Endothelial cell (in vitro differentiated cells): ENCODE measurements at places on chromosomes 7 and 10. TPM values are rescaled to one million over a fixed set of nuclear protein-coding genes. Genes with fewer than 3 reads are reported as not detected.

GRCh38 chr7:115153176-115153575 is 231.3 kb downstream of the MDFIC start:
- no peak for DNase-seq
- no peaks in the 10 kb centered on the region for H3K27me3 ChIP-seq
- H3K4me3 ChIP-seq, result no peak overlapping the region
- no peaks in the 10 kb centered on the region for H3K4me1 ChIP-seq

DNA sequence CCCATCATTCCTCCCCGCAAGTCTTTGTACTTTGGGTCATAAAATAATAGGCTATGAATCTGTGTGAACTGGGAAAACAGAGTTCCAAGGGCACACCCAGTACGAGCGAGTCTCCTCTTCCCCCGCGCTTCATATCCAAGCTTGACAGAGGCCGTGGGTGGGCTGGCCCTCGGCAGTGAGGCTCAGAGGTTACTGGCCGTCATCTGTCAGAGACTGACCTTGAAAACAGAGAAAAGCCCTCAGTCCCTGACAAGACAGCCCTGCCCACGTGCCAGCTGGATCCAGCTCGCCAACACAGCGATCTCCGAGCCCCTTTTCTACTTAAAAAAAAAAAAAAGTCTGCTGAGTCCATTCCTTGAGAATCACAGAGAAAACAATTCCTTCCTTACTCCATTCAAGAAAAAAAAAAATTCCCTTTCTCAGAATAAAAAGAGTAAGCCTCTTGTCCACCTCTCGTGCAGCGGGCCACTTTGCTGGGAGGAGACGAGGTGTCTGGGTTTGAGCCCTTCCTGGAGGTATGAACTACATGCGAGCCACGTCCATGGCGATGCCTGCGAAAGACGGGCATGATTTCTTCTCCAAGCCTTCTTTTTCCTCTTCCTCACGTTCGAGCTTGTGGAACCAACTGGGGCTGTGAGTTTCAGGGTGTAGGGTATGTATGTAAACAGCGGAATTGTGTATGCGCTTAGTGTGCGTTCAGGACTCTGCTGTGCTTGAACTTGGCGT is 744 bp upstream of the BICC1 start:
- H3K4me1 ChIP-seq, result peaks cover 10% of the 10 kb centered on the region
- H3K27me3 ChIP-seq, result peaks cover 3% of the 10 kb centered on the region
- peak overlapping the region; percentile 97 for H3K4me3 ChIP-seq
- peak overlapping the region; percentile 52 for H3K27ac ChIP-seq

DNA sequence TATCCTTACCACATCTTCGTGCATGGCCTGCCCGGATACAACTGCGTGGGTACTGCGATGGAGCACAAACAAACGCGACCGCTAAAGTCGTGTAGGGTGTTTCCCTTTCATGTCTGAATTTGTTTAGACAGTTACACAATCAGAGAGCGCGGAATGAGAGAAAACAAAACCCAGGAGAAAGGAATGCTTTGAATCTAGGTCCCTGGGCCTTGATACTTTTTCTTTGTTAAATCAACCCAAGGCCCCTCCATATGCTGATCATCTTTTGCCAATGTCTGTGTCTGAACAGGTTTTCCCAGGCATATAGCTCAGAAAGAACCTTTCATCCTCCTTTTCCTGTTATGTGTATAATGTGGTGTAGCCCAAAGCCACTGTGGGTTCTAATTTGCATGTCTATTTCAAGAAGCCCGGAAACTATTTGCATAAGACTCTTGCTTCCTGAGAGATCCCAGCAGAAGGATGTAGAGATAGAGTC is 145.8 kb downstream of the FRMD4A start:
- peaks cover 5% of the 10 kb centered on the region for H3K36me3 ChIP-seq
- H3K4me1 ChIP-seq, result peaks cover 43% of the 10 kb centered on the region
- DNase-seq, result no peak
- peak overlapping the region; percentile 79 for H3K4me3 ChIP-seq
- peak overlapping the region; percentile 100 for H3K27ac ChIP-seq
- H3K27me3 ChIP-seq, result peaks cover 9% of the 10 kb centered on the region

DNA sequence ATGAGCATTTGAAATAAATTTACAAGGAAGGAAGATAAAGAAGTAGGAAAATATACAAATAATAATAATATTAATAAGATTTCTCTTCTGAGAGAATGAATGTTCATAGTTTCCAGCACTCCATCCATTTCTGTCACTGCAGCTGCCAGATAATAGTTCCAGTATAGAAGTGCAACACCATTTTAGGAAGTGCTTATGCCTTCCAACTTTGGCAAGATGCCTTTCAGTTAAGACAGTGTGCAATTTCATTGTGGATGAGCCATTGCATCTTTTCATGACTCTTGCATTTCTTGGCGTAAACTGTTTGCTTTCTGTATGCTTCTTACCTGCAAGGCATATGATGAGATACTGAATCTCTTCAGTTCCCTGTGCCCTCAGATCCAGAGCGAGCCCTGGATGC is 185.0 kb downstream of the PDE1C start:
- no peak overlapping the region for H3K4me3 ChIP-seq
- no peaks in the 10 kb centered on the region for H3K36me3 ChIP-seq
- H3K27me3 ChIP-seq, result no peaks in the 10 kb centered on the region
- peaks cover 13% of the 10 kb centered on the region for H3K4me1 ChIP-seq

- peaks cover under 1% of the 10 kb centered on the region for H3K27me3 ChIP-seq
- peaks cover 6% of the 10 kb centered on the region for H3K4me1 ChIP-seq
- no peak for DNase-seq
Observed at GRCh38 chr10:50326757-50327701, 75.7 kb upstream of the ASAH2 start.

The ACSM6 gene
- total RNA-seq, result not detected

DNA sequence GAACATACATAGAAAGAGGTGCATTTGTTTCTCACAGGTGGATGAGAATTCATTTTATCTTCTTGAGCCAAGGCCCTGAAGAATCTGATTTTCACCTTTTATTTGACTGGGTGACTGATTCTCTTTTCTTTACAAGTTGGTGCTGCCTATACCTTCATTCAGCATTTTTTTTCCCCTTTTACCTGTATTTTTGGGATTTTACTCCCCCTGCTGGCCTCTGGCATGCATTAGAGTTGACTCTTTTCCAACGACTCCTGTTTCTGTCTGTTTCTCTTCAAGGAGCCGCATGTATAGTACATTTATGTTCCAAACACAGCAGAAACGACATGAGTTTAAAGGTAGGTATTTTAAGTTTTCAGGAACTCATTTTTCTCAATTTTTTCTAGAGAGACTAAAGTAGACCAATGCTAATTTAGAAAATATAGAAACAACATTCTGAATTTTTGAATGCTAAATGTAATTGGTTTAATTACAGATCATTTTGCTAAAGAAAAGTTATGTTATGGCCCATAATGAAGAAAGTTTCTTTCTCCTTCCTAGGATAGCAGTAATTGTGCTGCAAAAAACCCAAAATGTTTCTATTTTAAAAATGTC is 149.8 kb upstream of the HDAC9 start:
- no peak overlapping the region for H3K4me3 ChIP-seq
- H3K27me3 ChIP-seq, result peaks cover 2% of the 10 kb centered on the region
- no peaks in the 10 kb centered on the region for H3K36me3 ChIP-seq
- H3K27ac ChIP-seq, result no peak overlapping the region
- no peaks in the 10 kb centered on the region for H3K4me1 ChIP-seq
- peak; percentile 60 for DNase-seq

The IDI2 gene
- total RNA-seq, result not detected

The CAV1 gene
- total RNA-seq, result 48.2 TPM

DNA sequence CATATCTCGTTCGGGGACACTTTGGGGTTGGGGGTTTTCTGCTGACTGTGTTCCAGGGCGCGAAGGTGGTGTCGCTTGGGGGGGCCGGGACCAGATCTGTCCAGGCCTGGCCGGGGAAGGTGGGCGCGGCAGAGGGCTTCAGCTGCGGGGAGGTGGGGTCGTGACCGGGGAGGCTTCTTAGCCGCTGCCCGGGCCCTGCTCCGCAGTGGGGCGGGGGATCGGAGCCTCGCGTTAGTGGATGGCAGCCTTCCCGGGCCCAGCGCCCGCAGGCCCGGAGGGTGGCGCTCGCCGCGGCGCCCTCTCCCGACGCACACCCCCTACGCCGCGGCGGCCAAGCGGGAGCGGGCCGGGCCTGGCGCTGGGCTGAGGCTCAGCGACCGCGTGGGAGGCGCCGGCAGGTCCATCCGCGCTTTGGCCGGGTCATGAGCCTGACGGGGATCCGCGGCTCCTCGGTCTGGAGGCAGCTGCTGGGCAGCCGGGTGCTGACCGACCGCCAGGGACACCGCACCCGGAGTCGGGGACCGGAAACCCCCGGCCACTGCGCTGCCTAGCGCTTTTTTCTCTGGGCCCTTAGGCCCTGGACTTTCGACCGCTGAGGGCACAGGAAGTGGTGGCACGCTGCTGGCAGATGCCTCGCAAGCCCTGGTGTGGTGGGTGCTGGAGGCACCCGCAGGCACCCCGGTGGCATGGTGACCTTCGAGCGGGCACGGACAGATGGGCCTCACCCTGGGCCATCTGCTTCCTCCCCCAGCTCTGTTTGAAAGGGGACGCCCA is 1.2 kb downstream of the AGAP3 start:
- DNase-seq, result no peak
- H3K27ac ChIP-seq, result peak overlapping the region; percentile 80
- peaks cover 27% of the 10 kb centered on the region for H3K27me3 ChIP-seq
- peaks cover 51% of the 10 kb centered on the region for H3K4me1 ChIP-seq

The PRPS1L1 gene
- total RNA-seq, result not detected

GRCh38 chr7:132373041-132373440 is 203.2 kb downstream of the PLXNA4 start:
- H3K27ac ChIP-seq, result no peak overlapping the region
- no peaks in the 10 kb centered on the region for H3K4me1 ChIP-seq
- DNase-seq, result no peak
- no peaks in the 10 kb centered on the region for H3K36me3 ChIP-seq

DNA sequence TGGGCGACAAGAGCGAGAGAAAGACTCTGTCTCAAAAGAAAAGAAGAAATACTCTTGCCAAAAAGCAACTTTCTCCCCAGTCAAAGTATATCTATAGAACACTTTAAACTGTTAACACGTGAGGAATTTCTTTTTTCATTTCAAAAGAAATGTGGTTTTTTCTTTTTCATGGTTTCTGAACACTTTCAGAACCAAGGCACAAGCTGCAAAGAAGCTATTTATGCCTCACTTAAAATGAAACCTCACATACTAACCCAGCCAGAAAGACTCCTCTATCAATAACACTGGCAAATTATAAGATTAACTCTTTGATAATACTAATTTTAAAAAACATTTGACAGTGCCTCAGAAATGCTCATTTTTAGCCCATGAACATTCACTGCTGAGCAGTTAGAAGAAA is 20.9 kb downstream of the TBX20 start:
- H3K27me3 ChIP-seq, result no peaks in the 10 kb centered on the region
- H3K36me3 ChIP-seq, result no peaks in the 10 kb centered on the region
- no peak for DNase-seq
- H3K27ac ChIP-seq, result no peak overlapping the region

- H3K27ac ChIP-seq, result no peak overlapping the region
- H3K4me1 ChIP-seq, result peaks cover 3% of the 10 kb centered on the region
- DNase-seq, result no peak
- no peak overlapping the region for H3K4me3 ChIP-seq
- H3K36me3 ChIP-seq, result no peaks in the 10 kb centered on the region
- H3K27me3 ChIP-seq, result no peaks in the 10 kb centered on the region
Observed at GRCh38 chr10:58590152-58590840, 77.6 kb downstream of the BICC1 start.

The AASS gene
- 41.9 TPM for total RNA-seq

- no peak for DNase-seq
- no peaks in the 10 kb centered on the region for H3K27me3 ChIP-seq
- no peak overlapping the region for H3K27ac ChIP-seq
- peaks cover 7% of the 10 kb centered on the region for H3K4me1 ChIP-seq
- H3K4me3 ChIP-seq, result no peak overlapping the region
Observed at GRCh38 chr10:121129266-121129665, 278.1 kb downstream of the WDR11 start.

The HTR5A gene
- total RNA-seq, result 0.08 TPM

GRCh38 chr10:3265088-3265487 is 92.5 kb upstream of the PITRM1 start:
- H3K4me3 ChIP-seq, result no peak overlapping the region
- H3K4me1 ChIP-seq, result peaks cover 63% of the 10 kb centered on the region
- peaks cover 9% of the 10 kb centered on the region for H3K36me3 ChIP-seq
- no peak for DNase-seq
- H3K27ac ChIP-seq, result peak overlapping the region; percentile 96

DNA sequence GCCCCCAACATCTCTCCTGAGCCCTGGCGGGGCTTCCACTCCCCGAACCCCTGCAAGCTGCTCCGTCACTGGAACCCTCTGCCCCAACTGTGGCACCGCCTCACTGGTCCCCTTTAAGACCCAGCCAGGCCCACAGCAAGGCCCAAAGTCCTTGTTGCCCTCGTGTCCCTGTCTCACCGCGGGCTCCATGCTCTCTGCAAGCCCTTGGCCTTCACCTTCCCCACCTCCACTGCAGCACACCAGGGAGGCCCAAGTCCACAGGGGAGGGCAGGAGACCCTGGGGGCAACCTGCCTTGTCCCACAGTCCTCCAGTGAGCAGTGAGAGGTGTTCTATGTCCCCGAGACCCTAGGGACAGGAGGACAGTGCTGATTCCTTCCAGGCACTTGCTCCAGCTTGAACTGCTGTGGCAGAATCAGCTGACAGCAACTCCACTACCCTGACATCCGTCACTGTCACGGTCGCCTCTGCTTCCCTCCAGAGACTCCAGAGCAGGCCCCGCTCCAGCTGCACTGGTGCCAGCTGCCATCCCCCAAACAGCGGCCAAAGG is 105.3 kb downstream of the CYTH3 start:
- peaks cover 5% of the 10 kb centered on the region for H3K4me1 ChIP-seq
- no peak for DNase-seq
- no peak overlapping the region for H3K4me3 ChIP-seq
- H3K27me3 ChIP-seq, result peaks cover 1% of the 10 kb centered on the region
- H3K27ac ChIP-seq, result peak overlapping the region; percentile 48

DNA sequence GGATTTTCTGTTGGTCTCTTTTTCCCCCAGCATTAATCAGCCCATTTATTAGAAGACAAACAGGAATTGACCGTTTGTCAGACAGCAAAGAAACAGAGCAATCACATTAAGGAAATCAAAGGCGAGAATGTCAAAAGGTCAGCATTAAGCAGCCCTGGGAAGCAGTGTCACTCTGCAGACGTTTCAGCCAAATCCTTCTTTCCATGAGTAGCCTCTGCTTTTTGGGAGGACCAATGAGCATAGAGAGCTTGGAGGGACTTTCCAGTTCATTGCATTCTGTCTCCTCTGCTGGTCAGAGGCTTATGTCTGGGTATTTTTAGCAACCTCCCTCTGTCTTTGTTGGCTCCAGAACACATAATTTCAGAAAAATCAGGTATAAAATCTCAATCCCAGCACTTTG is 481.4 kb downstream of the GALNT17 start:
- no peak overlapping the region for H3K4me3 ChIP-seq
- H3K4me1 ChIP-seq, result peaks cover 4% of the 10 kb centered on the region
- no peak for DNase-seq
- no peak overlapping the region for H3K27ac ChIP-seq

The SEMA3A gene
- total RNA-seq, result 8.5 TPM

- H3K4me3 ChIP-seq, result no peak overlapping the region
- H3K27me3 ChIP-seq, result peaks cover 3% of the 10 kb centered on the region
- H3K27ac ChIP-seq, result no peak overlapping the region
- H3K36me3 ChIP-seq, result no peaks in the 10 kb centered on the region
- DNase-seq, result no peak
Observed at GRCh38 chr10:62376071-62377025, 2.2 kb downstream of the ZNF365 start.

The GDF10 gene
- total RNA-seq, result 0.74 TPM
